ENCODE measurements at places on chromosomes 5 and 9. TPM values are rescaled to one million over a fixed set of nuclear protein-coding genes. Genes with fewer than 3 reads are reported as not detected.

Gene HACD4
- total RNA-seq = 1.2 TPM

Gene PCDHA13
- 3.8 TPM for total RNA-seq

Gene WDR5
- 30.4 TPM for total RNA-seq

Gene CCL27
- not detected for total RNA-seq

Gene DMRT3
- not detected for total RNA-seq
